Cortex of kidney (tissue), 1 donor: ENCODE measurements at places on chromosomes 3 and 15.

GRCh38 chr3:74614107-74614967, at the start of gene CNTN3:
Gene CNTN3, minus strand, starts transcription at chr3:74614659. Its CDS starts 93,547 bp downstream, at chr3:74521112.
- DNase-seq, result no peak

DNA sequence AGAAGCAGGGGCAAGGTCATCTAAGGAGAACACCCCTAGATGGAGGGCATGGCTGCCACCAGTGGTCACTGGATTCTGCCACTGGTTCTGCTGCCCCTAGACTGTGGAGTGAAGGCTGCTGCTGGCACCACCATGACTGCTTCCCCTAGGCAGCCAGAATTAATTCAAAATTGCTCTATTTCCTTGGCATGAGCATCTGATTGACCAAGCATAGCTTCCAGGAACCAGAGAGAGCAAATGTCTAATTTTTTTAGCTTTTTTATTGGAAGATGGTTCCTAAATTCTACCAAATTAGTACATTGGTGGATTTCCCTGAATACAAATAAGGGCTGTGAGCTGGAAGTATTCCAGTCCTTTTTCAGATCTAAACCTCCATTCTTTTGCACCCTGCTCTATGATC, 270.2 kb upstream of the GBE1 start:
- DNase-seq, result no peak

DNA sequence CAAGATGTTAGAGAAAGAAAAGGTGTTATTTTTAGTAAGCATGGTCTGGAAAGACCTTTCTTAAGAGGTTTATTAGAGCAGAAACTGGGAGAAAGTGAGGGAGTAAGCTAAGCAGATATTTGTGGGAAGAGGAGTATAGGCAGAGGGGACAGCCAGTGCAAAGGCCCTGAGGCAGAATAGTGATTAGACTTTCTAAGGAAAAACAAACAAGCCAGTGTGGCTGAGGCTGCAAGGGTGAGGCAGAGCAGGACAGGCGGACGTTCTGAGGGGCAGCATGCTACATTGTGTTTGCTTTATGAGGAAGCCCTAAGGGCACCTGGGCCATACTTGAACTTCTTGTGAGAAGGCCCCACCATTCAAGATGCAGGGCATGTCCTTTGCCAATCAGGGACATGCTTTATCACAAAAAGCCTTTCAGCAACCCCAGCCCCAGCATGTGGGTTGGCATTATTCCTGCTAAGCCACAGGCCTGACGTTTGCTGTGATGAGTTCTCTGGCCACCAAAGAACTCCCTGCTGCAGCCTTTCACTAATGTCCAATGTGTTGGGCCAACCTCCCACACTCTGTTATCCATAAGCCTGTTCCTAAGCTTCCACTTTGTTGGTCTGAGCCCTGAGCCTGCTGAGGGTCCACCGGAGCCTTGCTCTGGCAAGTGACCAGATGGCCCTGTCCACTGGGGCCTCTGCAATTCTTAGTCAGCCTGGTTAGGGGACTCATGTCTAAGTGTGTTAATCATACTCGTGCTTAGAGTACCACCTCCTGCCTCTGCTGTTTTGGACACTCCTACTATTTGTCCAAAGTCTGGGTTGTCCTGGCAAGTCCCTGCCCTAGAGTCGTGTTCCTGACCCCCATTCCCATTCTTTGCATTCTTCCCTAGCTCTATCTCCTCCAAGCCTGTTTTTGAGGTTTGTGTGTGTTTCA, 209.9 kb upstream of the CTNNB1 start:
- no peak for DNase-seq

- no peak for DNase-seq
Measured at GRCh38 chr15:69810431-69811354, 287.0 kb downstream of the TLE3 start.

DNA sequence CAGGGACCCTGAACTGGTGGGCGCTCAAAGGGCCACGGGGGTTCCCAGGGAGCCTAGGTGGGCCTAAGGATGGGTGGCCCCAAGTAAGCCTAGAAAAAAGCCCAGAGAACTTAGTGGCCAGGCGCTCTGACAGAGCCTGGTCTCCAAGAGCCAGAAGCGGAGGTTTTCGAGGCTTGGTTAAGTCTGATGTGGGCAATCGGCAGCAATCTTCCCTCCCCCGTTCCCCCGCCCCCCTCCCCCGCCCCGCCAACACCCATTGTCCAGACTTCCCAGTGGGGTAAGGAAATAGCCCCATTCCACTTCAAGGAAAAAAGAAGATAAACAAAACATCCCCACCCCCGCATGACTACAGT, 6.7 kb downstream of the EOMES start:
- no peak for DNase-seq

- no peak for DNase-seq
Measured at GRCh38 chr15:98177966-98178592, 217.6 kb downstream of the ARRDC4 start.

DNA sequence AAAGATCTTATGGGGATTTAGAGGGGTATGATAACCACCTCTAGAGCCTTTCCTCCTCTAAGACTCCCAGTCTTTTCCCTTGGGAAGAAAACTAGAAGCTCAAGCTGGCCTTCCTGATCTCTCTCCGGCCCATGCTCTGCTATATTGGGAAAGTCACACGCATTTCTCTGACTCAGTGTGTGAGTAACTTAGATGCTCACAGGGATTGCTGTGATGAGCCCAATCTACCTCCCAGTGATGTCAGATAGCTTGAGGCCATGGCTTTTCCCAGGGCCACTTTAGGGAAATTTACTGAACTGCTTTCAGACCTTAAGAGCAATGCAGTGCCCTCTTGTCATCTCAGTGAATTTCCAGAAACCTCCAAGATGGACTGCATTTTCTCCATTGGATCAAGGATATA, 8.6 kb upstream of the ST8SIA2 start:
- no peak for DNase-seq

- DNase-seq, result no peak
Measured at GRCh38 chr3:5485427-5485826, 297.9 kb downstream of the EDEM1 start.

DNA sequence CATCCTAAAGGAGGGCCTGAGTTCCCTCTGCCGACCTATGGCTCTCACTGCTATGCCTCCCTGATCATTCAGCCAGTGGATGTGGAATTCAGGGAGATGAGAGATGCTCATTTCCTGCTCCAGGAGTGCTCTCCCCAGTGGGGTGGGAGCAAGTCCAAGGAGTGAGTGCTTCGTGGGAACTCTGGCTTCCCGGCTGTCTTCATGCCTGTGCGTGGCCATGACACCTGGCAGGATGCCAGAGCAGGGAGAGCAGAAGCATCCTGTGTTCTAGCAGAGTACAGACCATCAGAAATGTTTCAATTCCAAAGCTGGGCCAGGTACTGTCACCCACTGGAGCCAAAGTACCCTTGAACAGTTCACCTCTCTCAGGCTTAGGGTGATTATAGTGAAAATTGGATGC, 45.1 kb downstream of the APH1B start:
- no peak for DNase-seq

GRCh38 chr3:108342837-108343486, 46.6 kb downstream of the HHLA2 start:
- no peak for DNase-seq

DNA sequence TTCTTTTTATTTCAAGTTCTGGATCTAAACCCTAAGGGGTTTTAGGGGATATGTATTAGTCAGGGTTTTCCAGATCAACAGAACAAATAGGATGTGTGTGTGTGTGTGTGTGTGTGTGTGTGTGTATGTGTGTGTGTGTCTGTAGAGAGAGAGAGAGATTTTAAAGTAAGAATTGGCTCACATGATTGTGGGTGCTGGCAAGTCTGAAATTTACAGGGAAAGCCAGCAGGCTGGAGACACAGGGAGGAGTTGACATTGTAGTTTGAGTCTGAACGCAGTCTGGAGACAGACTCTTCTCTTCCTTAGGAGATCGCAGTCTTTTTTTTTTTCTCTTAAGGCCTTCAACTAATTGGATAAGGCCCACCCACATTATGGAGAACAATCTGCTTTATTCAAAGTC, 428.8 kb upstream of the TBL1XR1 start:
- no peak for DNase-seq

DNA sequence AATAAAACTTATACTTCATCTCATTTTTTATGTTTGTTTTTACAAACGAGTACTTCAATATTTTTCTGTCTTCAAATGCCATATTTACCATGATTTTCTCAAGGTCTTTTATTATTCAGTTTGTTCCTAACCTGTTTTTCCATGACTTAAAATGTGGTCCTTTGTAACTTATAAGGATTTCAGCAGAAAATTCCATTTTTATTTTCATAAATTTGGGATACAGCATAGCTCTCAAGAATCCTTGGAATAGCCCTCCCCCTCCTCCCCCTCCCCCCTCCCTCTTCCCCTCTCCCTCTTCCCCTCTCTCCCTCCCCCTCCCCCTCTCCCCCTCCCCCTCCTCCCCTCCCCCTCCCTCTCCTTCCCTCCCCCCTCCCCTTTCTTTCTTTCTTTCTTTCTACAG, 14.9 kb upstream of the STX19 start:
- no peak for DNase-seq
